Caki2 (cell line): ENCODE measurements at places on chromosomes 7 and 10.

DNA sequence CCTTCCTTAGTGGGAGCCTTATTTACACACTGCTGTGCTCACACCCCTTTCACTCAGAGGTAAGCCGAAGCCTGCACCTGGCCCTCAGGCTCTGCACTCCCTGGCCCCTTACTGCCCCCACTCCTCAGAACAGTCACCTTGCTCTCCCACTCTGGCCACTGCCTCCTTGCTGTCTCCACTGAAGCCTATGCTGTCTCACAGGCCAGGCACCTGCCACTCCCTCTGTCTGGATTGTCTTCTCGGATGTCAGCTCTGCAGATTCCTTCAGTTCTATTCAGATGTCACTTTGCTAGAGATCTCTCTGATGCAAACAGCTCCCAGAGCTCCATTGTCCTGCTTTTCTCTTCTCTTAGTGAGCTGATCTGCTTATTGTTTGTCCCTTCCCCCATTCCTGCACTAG is 390.7 kb downstream of the DPP6 start:
- DNase-seq: no peak

- DNase-seq: no peak
Observed at GRCh38 chr10:23448802-23449570, 10.1 kb downstream of the OTUD1 start.

- DNase-seq: no peak
Observed at GRCh38 chr7:121017586-121017985, 29.1 kb downstream of the CPED1 start.

DNA sequence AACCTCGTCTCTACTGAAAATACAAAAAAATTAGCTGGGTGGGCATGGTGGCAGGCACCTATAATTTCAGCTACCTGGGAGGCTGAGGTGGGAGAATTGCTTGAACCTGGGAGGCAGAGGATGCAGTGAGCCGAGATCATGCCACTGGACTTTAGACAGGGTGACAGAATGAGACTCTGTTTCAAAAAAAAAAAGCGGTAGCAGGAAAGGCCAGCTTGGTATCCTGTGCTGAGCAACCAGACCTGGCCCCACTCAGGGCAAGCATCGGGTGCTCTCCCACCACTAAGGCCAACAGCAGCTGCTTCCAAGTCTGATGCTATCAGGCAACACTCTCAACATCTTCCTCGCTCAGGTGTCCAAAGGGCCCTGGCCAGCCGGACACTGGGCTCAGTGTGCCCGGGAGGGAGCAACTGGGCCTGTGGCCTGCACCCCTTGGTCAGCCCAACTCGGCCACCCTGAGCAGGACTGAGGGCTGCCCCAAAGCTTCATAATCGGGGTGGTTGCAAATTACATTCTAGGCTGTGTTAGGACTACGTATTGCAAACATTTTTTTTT is 44.3 kb upstream of the MSMB start:
- DNase-seq: no peak

GRCh38 chr7:44288381-44288685 is 37.1 kb downstream of the CAMK2B start:
- DNase-seq: no peak

- no peak for DNase-seq
Observed at GRCh38 chr7:55326081-55326835, 38.9 kb upstream of the LANCL2 start.

- DNase-seq: no peak
Observed at GRCh38 chr7:151566897-151567320, 47.2 kb upstream of the RHEB start.

- no peak for DNase-seq
Observed at GRCh38 chr7:151905766-151906165, 28.9 kb upstream of the PRKAG2 start.

DNA sequence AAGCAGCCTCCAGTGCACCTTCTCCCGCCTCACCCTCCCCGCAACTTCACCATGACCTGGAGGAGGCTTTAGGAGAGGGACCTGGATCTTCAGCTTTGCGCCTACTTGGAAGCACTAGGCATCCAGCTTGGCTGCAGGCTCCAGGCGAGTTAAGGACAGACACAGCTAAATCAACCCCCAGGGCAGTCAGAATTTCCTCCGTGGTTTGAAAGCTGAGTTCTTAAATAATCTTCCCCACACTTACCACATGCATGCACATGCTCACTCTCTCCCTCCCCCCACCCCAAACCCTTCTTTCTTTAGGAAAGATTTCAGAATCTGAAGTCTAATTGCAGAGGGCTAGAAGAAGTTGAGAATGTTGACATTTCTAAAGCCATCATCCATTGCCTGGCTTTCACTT is 36.7 kb upstream of the LRRC4 start:
- no peak for DNase-seq
